ENCODE measurements at places on chromosomes 2 and 18. TPM values are rescaled to one million over a fixed set of nuclear protein-coding genes. Genes with fewer than 3 reads are reported as not detected.
A peak's percentile ranks its signal among the peaks of the same experiment; 100 is the strongest.

Gene REG3A
- total RNA-seq = not detected

DNA sequence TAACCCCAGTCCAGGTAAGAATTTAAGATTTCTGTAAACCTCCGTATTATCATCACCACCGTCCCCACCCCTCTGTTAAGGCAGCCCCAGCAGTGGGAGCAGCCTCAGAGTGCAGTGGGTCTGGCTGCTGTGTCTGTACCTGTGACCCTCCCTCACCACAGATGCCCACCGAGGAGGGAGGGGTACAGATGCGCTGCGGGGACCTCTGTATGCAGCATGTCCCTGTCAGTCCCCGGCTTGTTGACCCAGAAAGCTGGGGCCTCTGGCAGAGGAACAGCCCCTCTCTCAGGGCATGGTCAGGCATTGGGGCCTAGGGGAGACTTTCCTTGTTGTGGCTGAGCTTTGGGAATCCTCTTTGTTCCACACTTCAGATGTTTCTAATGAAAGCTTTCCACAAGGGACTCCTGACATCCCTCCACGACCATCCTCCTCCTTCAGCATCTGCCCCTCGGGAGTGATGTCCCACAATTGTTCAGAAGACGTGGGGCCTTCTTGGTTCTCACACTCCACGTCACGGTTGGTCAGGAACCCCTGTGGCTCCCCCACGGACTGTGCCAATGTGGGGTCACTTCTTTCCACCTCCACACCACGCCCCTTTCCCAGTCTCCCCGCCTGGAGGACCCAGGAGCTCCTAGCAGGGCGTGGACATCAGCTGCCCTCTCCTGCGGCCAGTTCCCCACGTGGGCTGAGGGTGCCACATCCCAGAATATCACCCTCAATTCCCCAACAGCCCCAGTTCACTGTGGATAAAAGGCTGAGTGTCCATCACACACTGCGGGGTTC lies 384.2 kb upstream of the MYT1L start:
- no peak for DNase-seq

DNA sequence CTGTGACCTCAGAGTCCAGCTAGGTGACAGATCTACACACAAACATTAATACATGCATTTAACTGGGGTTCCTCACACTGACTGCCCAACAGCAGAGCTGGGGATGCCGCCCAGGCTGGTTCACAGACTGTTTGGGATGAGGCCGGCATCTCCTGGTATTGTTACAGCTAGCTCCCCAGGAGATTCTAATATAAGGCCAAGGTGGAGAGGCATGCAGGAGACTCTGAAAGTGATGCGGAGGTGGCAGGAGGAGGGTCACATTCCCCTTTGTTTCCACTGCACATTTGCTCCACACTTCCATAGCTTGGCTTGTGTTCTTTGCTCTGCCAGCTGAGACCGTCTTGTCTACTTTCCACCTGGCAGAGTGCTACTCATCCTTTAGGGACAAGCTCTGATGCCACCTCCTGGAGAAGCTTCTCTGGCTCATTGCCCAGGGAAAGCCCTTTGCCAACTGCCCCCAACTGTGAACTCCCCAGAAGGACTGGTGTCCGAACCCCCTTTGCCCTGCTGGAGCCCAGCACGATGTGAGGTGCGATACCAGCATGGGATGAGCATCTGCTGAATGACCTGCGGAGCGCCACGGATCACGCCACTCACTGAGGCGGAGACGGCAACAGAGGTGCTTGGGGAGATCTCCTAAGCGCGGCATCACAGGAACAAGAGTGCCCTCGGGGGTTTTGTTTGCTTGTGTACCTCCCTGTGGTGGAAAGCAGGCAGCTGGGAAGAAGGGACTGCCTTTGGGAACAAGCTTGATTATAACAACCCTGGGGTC lies 88.8 kb downstream of the UXS1 start:
- DNase-seq = no peak

DNA sequence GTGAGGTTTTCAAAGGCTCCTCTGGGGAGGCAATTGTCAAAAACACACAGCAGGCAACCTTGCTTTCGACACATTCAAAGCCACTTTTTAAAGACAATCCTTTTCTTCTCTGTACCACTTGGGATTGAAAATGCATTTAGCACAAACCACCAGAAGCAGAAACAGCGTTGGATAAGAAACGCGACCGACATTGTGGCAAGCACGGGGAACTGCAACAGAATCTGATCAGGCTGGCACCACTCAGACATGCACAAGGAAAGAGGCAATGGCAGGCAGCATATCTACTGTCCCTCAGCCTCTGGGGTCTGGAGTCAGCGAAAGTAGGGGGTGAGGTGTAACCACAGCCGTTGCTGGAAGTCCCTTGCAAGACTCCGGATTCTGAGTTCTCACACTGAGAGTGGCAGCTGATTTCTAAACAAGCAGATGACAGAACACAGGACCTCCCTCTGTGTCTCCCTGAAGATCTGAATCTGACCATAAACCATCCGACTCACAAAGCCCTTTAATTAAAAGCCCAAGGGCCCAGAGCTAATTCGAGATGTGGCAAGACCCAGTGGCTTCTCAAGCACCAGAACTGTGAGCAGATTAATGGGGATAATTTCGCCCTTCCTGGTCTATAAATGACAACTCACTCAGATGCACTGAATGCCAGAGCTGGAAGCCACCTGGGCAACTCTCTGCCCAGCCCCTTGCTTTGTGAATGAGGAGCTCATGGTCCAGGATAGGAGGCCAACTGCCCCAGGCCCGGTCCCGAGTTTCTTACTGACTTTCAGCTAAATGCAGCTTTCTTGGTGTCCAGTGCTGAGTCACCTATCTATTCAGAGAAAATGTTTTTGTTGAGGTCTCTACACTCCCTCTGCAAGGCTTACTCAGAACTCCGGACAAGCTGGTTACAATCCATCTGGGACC lies 29.6 kb downstream of the CYRIA start:
- DNase-seq = peak; percentile 39

Gene OSR1
- total RNA-seq = 0.06 TPM

Gene ELOA2
- not detected for total RNA-seq

GRCh38 chr2:239399433-239399920 lies 1.3 kb downstream of the HDAC4 start:
- DNase-seq = peak; percentile 31

All from Daoy (cell line).